Glomerular endothelial cell (primary cell): ENCODE measurements at places on chromosomes 5 and 9. TPM values are rescaled to one million over a fixed set of nuclear protein-coding genes. Genes with fewer than 3 reads are reported as not detected.

GRCh38 chr5:125041798-125042197 is 295.4 kb upstream of the ZNF608 start:
- DNase-seq = no peak

- DNase-seq = no peak
Measured at GRCh38 chr9:136110082-136111061, 8.3 kb downstream of the TMEM250 start.

DNA sequence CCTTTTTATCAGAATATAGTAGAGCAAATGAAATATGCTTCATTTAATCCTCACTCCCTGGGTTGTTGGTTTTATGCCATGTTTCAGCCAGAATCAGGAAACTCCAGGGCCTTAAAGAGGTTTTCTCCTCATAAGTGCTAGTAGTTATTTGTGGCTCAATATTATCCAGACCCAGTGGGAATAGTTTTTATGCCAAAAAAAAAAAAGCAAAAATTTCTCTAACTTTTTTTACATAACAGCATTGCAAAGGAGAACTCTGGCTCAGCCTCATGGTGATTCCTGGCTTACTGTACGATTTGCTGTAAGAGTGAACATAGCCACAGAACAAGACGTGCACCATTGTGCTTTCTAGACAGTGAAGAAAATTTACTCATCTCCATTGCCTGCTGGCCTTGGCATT is 232.5 kb downstream of the PJA2 start:
- no peak for DNase-seq

- no peak for DNase-seq
Measured at GRCh38 chr5:91474201-91474600, 91.1 kb upstream of the ARRDC3 start.

DNA sequence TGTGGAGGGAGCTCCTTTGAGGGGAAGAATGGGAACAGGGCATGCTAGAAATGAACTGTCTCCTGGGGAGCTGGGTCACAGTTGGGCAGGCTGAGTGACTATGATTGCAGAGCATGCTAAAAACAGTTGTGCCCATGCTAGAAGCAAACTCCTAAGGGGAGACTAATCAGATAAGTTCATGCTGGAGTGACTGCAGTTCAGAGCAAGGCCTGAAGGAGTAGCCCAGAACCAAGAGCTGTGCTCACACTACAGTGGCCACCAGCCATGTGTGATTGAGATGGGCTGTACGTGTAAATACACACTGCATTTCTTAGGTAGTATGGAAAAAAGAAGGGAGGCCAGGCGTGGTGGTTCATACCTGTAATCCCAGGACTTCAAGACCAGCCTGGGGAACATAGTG is 10.3 kb upstream of the AK1 start:
- no peak for DNase-seq

DNA sequence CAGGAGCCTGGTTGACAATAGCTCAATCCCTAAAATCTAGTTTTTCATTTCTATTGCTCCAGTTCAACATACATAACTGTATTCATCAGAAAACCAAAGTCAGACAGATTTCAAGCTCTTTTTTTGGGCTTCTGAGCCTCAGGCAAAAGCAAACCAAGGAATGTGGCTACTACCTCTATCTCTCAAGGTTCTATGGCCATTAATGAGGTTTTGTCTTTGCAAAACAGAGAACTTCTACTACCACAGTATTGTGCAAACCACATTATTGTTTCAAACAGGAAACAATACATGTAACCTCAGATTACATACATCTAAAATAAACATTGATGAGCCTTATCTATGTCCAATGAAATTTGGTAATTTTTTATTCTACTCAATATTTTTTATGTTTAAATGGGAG is 35.5 kb upstream of the FTMT start:
- DNase-seq = no peak

DNA sequence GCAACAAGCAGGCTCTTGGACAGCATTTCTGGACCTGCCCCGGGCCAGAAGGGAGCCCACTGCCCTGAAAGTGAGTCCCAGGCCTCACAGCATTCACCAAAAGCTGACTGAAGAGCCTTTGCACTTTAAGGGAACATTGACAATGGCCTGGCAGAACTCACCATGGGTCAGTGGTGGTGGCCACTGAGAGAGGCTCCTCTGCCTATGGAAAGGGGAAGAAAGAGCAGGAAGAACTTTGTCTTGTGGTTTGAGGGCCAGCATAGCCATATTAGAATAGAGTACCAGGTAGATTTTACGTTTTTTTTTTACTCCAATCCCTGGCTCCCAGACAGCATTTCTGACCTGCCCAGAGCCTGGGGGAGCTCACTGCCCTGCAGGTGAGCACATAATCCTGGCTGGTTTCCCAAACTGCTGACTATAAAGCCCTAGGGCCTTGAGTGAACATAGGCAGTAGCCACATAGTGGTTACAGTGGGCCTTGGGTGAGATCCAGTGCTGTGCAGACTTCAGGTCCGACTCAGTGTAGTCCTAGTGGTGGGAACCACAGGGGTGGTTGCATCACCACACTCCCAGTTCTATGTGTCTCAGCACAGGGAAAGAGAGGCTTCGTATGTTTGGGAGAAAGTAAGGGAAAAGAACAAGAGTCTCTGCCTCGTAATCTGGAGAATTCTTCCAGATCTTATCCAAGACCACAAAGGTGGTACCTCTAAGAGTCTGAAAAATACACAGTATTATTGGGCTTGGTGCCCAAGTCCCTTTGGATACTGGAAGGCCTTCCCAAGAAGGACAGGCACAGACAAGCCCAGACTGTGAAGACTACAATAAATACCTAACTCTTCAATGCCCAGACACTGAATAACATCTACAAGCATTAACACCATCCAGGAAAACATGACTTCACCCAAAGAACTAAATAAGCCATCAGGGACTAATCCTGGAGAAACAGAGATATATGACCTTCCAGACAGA is 89.5 kb downstream of the TSSK1B start:
- DNase-seq = no peak

DNA sequence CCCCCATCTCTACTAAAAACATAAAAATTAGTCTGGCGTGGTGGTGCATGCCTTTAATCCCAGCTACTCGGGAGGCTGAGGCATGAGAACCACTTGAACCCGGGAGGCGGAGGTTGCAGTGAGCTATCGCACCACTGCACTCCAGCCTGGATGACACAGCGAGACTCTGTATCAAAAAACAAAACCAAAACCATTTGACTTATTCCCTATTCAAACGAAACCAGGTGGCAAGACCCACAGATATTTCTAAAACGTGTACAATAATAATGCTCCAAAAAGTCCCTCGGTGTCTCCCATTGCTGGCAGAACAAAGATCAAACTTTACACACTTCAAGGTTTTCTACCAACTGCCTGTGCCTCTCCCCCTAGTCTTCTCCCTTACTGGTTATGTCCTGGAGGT is 29.8 kb downstream of the HMGCR start:
- no peak for DNase-seq

ENC1 gene
- total RNA-seq = 116 and 155 TPM in 2 replicates

WNK2 gene
- 0.06 TPM in 1 of 2 replicates, not detected in the other for total RNA-seq

- no peak for DNase-seq
Measured at GRCh38 chr9:121857928-121858327, 206.5 kb downstream of the DAB2IP start.

DNA sequence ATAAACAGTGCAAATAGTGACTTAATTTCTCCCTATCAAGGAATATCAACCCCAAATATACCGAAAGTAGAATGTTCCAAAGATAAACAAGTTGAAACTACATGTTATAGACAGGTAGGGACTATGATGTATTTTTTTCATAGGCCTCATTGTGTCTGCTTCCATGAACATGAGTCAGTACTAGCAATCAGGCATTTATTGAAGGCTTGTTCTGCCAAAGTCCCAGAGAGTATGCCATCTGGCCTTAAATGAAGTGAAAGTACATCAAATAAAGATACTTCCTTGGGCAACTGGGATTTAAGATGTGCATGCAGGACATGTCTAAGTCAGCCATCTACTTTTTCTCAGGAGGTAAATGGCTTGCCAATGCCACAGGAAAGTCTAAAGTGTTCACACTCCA is 6.5 kb downstream of the GHR start:
- no peak for DNase-seq

GLRA1 gene
- total RNA-seq = not detected in 2 replicates

AGPAT2 gene
- total RNA-seq = 43.2 and 50.2 TPM in 2 replicates

SHC3 gene
- total RNA-seq = 4.5 and 7.3 TPM in 2 replicates

GRCh38 chr5:171494452-171495121 is 75.1 kb downstream of the FGF18 start:
- no peak for DNase-seq

NR4A3 gene
- 0.05 and 0.12 TPM in 2 replicates for total RNA-seq
